ENCODE measurements at places on chromosomes 12 and 14. TPM values are rescaled to one million over a fixed set of nuclear protein-coding genes. Genes with fewer than 3 reads are reported as not detected.

The ARID2 gene
- total RNA-seq, result 61.9 TPM

The FAM181A gene
- not detected for total RNA-seq

- no peaks in the 10 kb centered on the region for H3K27me3 ChIP-seq
- H3K4me1 ChIP-seq, result no peaks in the 10 kb centered on the region
- peak overlapping the region; percentile 51 for H3K4me3 ChIP-seq
- H3K36me3 ChIP-seq, result no peaks in the 10 kb centered on the region
- peak; percentile 74 for DNase-seq
Measured at GRCh38 chr14:94998685-94999084, 158.6 kb downstream of the DICER1 start.

GRCh38 chr14:51981218-51981854 lies 8.0 kb upstream of the RTRAF start:
- no peaks in the 10 kb centered on the region for H3K27me3 ChIP-seq
- H3K4me3 ChIP-seq, result no peak overlapping the region
- H3K36me3 ChIP-seq, result no peaks in the 10 kb centered on the region
- H3K27ac ChIP-seq, result no peak overlapping the region
- DNase-seq, result no peak

The KLHDC1 gene
- total RNA-seq, result not detected

- no peaks in the 10 kb centered on the region for H3K27me3 ChIP-seq
- H3K4me3 ChIP-seq, result peak overlapping the region; percentile 30
- peaks cover 33% of the 10 kb centered on the region for H3K36me3 ChIP-seq
- no peak overlapping the region for H3K27ac ChIP-seq
Measured at GRCh38 chr12:116759783-116760621, 21.9 kb downstream of the RNFT2 start.

DNA sequence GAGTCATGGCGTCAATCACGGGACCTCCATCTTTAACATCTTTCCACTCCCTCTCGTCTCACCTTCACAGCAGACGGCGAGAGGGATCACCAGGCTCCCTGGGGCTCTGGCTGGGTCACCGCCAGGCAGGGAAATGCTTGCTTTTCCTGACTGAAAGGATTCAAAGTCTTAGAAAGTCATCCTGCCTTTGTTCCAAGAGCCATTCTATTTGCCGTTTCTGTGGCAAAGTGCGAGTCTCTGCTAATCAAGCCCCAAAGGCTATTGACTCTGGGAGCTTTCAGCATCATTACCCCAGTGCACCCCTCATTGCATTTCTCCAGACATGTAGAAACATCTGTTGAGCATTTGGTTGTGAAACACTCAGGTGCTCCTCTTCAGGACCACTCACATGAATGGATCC lies 69.6 kb downstream of the GSC start:
- H3K27ac ChIP-seq, result no peak overlapping the region
- no peaks in the 10 kb centered on the region for H3K4me1 ChIP-seq
- no peaks in the 10 kb centered on the region for H3K27me3 ChIP-seq
- DNase-seq, result no peak

The SERPINA10 gene
- total RNA-seq, result not detected

- no peak for DNase-seq
- no peaks in the 10 kb centered on the region for H3K27me3 ChIP-seq
- no peak overlapping the region for H3K27ac ChIP-seq
- no peak overlapping the region for H3K4me3 ChIP-seq
Measured at GRCh38 chr14:60227291-60227690, 21.7 kb upstream of the PPM1A start.

The SLC5A8 gene
- 0.07 TPM for total RNA-seq

The NUP37 gene
- total RNA-seq, result 62.8 TPM

- no peak for DNase-seq
- no peaks in the 10 kb centered on the region for H3K36me3 ChIP-seq
- H3K27me3 ChIP-seq, result no peaks in the 10 kb centered on the region
- no peak overlapping the region for H3K4me3 ChIP-seq
Measured at GRCh38 chr12:92627511-92627910, 75.3 kb upstream of the PLEKHG7 start.

The SLC17A8 gene
- total RNA-seq, result not detected

GRCh38 chr12:49843876-49844437 lies 1.1 kb upstream of the BCDIN3D start:
- H3K36me3 ChIP-seq, result no peaks in the 10 kb centered on the region
- DNase-seq, result no peak
- no peaks in the 10 kb centered on the region for H3K27me3 ChIP-seq
- peak overlapping the region; percentile 4 for H3K4me3 ChIP-seq
- H3K4me1 ChIP-seq, result no peaks in the 10 kb centered on the region

The CYP46A1 gene
- total RNA-seq, result 0.59 TPM

The TMX1 gene
- 87.3 TPM for total RNA-seq

- no peak for DNase-seq
- no peak overlapping the region for H3K27ac ChIP-seq
- H3K4me1 ChIP-seq, result peaks cover 2% of the 10 kb centered on the region
- H3K27me3 ChIP-seq, result no peaks in the 10 kb centered on the region
- H3K4me3 ChIP-seq, result no peak overlapping the region
- no peaks in the 10 kb centered on the region for H3K36me3 ChIP-seq
Measured at GRCh38 chr12:72622556-72622955, 350.4 kb downstream of the TRHDE start.

GRCh38 chr12:118959985-118960560 lies 21.3 kb upstream of the SRRM4 start:
- no peaks in the 10 kb centered on the region for H3K4me1 ChIP-seq
- H3K4me3 ChIP-seq, result no peak overlapping the region
- no peaks in the 10 kb centered on the region for H3K36me3 ChIP-seq
- no peaks in the 10 kb centered on the region for H3K27me3 ChIP-seq
- H3K27ac ChIP-seq, result no peak overlapping the region

DNA sequence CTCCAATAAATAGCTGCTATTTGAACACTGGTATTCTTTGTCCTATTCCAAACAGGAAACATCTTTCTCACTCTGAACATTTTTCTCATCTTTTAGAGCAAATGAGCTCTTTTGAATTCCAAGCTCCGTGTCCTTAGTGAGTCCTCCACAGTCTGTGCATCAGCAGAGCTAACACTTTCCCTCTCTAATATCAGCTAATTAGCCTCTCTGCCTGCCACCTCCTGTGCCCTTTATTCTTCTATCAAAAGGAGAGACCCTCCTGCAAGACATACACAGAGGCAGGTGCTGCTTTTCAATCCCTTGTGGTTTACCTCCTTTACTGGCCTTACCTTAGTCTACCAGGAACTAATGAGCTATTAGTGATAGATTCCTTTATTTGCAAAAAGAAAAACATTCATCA lies 178.5 kb downstream of the SLC35F4 start:
- no peaks in the 10 kb centered on the region for H3K27me3 ChIP-seq
- DNase-seq, result no peak
- H3K4me1 ChIP-seq, result no peaks in the 10 kb centered on the region
- no peak overlapping the region for H3K27ac ChIP-seq

DNA sequence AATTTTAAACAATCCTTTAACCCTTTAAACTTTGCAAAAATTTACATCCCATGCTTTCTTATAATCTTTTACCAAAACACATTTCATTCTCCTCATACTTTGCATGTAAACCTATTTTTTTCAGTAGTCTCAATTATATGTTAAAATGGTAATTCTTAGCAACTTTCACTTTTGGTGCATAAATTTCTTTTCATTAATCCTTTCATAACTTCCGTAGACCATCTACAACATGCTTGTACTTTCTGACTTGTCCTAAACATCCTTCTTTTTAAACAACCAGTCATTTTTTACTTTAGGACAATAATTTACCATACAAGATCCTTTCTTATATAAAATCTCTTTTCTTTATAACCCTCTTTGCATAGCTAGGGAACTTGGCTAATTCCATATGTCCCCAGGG lies 19.5 kb downstream of the CCDC91 start:
- peaks cover 49% of the 10 kb centered on the region for H3K36me3 ChIP-seq
- no peak for DNase-seq
- H3K4me1 ChIP-seq, result no peaks in the 10 kb centered on the region
- no peaks in the 10 kb centered on the region for H3K27me3 ChIP-seq
- H3K27ac ChIP-seq, result no peak overlapping the region

DNA sequence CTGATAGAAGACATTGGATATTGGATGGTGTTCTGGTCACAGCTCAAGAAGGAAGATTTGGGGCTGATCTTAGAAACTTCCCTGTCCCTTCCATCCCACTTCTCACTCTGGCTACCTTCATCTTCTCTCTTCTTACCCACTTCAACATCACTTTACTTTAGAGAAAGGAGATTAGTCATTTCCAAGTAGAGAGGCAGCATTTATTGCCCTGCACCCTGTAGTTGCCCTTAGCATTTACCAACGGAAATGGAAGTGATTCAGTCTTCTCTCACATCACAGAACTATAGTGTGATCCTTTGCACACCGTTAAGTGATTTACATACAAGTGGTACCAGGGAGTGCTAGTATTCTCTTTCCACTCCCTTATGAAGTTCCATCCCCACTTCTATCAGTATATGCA lies 52.4 kb downstream of the PHLDA1 start:
- no peak overlapping the region for H3K27ac ChIP-seq
- H3K4me3 ChIP-seq, result no peak overlapping the region
- peaks cover 12% of the 10 kb centered on the region for H3K4me1 ChIP-seq
- H3K27me3 ChIP-seq, result no peaks in the 10 kb centered on the region

- no peaks in the 10 kb centered on the region for H3K27me3 ChIP-seq
- H3K27ac ChIP-seq, result no peak overlapping the region
- no peak for DNase-seq
- no peak overlapping the region for H3K4me3 ChIP-seq
Measured at GRCh38 chr12:75269209-75269608, 59.6 kb upstream of the KCNC2 start.

- no peaks in the 10 kb centered on the region for H3K4me1 ChIP-seq
- no peaks in the 10 kb centered on the region for H3K27me3 ChIP-seq
- H3K36me3 ChIP-seq, result no peaks in the 10 kb centered on the region
- H3K4me3 ChIP-seq, result no peak overlapping the region
- H3K27ac ChIP-seq, result no peak overlapping the region
Measured at GRCh38 chr14:52366796-52367315, 52.7 kb downstream of the PTGER2 start.

DNA sequence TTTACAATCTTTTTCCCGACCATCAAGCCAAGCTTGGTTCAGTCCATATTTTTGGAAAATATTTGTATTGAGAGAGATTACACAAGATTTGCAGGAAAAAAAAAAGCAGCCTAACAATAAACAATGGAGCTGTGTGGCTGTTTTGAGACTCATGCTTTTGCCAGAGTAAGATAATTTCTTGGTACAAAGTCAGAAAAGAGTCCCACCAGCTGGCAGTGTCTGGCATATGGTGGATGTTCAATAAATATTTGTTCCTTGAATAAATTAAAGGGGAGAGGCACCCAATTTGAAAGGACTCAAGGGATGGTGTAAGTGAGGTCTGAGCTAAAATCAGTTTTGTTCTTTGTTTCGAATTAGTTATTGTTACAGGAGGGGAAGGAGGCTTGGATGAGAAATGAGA lies 78.1 kb upstream of the RPH3A start:
- no peaks in the 10 kb centered on the region for H3K36me3 ChIP-seq
- no peak overlapping the region for H3K27ac ChIP-seq
- H3K4me1 ChIP-seq, result no peaks in the 10 kb centered on the region
- H3K4me3 ChIP-seq, result no peak overlapping the region
- no peaks in the 10 kb centered on the region for H3K27me3 ChIP-seq
- no peak for DNase-seq

DNA sequence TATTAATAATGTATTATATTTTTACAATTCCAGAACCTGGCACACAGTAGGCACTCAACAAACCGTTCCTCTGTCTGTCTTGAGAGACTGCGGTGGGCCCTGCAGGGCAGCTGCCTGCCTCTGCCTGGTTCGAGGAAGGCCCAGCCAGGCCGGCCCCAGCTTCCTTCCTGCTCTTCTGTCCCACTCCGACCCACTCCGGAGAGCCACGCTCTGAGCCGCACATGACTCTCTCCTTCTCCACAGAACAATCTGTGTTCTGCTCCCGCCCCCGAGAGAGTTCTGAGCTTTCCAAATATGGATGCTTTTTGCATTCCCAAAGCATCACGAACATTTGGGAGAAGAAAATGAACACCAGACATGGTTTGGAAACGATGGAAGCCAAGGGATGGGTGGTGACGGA lies 57.3 kb downstream of the TTC7B start:
- no peaks in the 10 kb centered on the region for H3K27me3 ChIP-seq
- no peak for DNase-seq
- H3K4me3 ChIP-seq, result no peak overlapping the region
- no peak overlapping the region for H3K27ac ChIP-seq

DNA sequence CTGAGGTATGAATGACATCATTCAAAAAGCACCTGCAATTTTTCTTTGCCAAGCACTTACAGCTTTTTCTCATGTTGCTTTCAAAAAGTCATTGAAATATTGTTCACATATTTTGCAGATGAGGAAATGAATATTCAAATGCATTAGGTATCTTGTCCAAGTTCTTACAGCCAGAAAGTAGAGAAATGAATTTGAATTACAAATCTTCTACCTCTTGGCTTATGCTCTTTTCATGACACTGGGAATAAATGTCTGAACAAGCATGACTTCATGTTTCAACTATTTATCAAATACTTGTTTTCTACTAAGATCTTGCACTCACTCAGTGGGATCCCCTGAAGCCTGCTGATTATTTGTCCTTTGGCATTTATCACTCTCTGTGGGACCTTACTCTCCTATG lies 267.2 kb upstream of the BTG1 start:
- H3K36me3 ChIP-seq, result peaks cover 9% of the 10 kb centered on the region
- no peaks in the 10 kb centered on the region for H3K27me3 ChIP-seq
- peaks cover 3% of the 10 kb centered on the region for H3K4me1 ChIP-seq
- DNase-seq, result no peak
- no peak overlapping the region for H3K27ac ChIP-seq

The LRP1-AS gene
- total RNA-seq, result not detected

DNA sequence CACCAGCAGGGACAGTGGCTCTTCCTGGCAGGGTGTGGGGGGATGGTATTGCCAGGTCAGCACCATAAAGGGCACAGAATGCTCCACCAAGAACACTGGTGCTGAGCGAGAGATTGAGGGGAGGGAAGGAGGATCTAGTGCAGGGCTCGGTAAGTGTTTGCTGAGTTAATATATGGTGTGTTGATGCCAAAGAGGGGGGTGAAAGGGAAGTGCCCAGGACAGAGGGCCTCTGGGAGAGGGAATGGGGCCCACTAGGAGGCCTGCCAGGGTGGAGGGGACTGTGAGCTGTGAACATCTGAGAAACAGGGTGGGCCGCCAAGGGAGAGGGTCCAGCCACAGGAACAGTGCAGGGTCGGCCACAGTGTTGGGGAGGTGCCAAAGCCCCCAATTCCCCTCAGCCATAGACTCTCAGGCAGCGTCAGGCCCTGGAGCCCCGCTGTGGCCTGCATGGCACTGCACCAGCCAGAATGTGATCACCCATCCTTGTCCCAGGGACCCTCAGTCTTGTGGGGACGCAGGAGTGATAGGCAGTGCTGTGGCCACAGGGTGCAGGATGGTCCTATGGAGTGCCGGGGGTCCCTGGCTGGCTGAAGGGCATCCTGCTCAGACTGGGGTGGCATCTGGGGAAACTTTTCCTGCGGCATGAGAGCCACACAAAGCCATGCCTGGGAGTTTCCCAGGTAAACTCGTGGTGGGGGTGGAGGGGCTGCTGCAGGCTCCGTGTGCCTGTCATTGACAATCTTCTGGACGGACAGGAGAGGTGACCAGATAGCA lies 11.9 kb downstream of the RIN3 start:
- no peak overlapping the region for H3K27ac ChIP-seq
- H3K4me3 ChIP-seq, result no peak overlapping the region
- H3K4me1 ChIP-seq, result peaks cover 2% of the 10 kb centered on the region
- no peaks in the 10 kb centered on the region for H3K27me3 ChIP-seq
- H3K36me3 ChIP-seq, result no peaks in the 10 kb centered on the region
